Sigmoid colon (tissue), 7 donors: ENCODE measurements at places on chromosomes 7 and 10. TPM values are rescaled to one million over a fixed set of nuclear protein-coding genes. Genes with fewer than 3 reads are reported as not detected.
A peak's percentile ranks its signal among the peaks of the same experiment; 100 is the strongest.

DNA sequence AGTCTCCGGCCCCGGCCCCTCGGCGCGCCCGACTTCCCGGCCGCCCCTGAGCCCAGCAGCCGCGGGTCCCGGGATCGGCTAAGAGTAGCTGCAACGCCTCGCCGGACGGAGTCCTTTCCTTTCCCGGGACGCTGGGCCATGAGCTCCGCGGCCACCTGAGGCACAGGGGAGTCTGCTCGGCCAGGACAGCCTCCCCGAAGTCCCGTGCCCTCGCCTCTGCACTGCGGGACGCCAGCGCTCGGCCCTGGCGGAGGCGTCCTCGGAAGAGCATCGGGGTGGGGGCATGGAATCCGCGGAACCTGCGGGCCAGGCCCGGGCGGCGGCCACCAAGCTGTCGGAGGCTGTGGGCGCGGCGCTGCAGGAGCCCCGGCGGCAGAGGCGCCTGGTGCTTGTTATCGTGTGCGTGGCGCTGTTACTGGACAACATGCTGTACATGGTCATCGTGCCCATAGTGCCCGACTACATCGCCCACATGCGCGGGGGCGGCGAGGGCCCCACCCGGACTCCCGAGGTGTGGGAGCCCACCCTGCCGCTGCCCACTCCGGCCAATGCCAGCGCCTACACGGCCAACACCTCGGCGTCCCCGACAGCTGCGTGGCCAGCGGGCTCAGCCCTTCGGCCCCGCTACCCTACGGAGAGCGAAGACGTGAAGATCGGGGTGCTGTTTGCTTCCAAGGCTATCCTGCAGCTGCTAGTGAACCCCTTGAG is 502 bp downstream of the SLC18A3 start:
- H3K27me3 ChIP-seq, result peaks cover 94% of the 10 kb centered on the region
- peak; percentile 40 for DNase-seq
- peaks cover 14% of the 10 kb centered on the region for H3K4me1 ChIP-seq
- H3K27ac ChIP-seq, result no peak overlapping the region
- no peaks in the 10 kb centered on the region for H3K36me3 ChIP-seq

GRCh38 chr10:15155978-15156656 is 12.4 kb downstream of the NMT2 start:
- no peaks in the 10 kb centered on the region for H3K36me3 ChIP-seq
- no peak for DNase-seq
- H3K4me1 ChIP-seq, result no peaks in the 10 kb centered on the region
- no peak overlapping the region for H3K4me3 ChIP-seq
- H3K27me3 ChIP-seq, result no peaks in the 10 kb centered on the region

Gene SP4
- 8.2 TPM for total RNA-seq

Gene GPRIN2
- total RNA-seq, result 0.16 TPM

GRCh38 chr7:112110175-112110574 is 96.0 kb downstream of the DOCK4 start:
- H3K4me1 ChIP-seq, result no peaks in the 10 kb centered on the region
- no peak overlapping the region for H3K27ac ChIP-seq
- no peaks in the 10 kb centered on the region for H3K36me3 ChIP-seq
- DNase-seq, result no peak
- no peak overlapping the region for H3K4me3 ChIP-seq

DNA sequence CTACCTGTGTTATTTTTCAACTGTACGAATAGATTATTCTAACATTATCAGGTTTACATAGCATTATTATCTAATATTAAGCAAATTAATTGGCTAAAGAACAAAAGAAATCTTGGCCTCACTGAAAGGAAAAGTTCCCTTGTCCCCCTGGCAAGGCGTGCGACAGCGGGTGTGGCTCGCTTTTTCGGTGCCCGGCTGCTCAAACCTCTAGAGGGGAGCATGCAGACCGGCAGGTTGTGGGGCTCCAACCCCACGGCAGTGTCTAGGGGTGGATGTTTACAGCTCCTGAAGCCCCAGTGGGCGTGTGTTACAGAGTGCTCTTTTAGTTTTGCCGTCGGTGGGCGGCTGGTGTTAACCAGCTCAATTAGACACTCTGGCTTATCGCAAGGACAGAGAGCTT is 456.4 kb downstream of the TNS3 start:
- H3K4me1 ChIP-seq, result no peaks in the 10 kb centered on the region
- no peaks in the 10 kb centered on the region for H3K27me3 ChIP-seq
- no peak overlapping the region for H3K27ac ChIP-seq
- H3K36me3 ChIP-seq, result no peaks in the 10 kb centered on the region

- DNase-seq, result peak; percentile 86
- no peaks in the 10 kb centered on the region for H3K27me3 ChIP-seq
- no peaks in the 10 kb centered on the region for H3K4me1 ChIP-seq
- H3K4me3 ChIP-seq, result no peak overlapping the region
- peak overlapping the region; percentile 5 for H3K27ac ChIP-seq
Observed at GRCh38 chr10:7488418-7488829, 77.6 kb upstream of the SFMBT2 start.

- no peaks in the 10 kb centered on the region for H3K4me1 ChIP-seq
- H3K27me3 ChIP-seq, result no peaks in the 10 kb centered on the region
- H3K27ac ChIP-seq, result peak overlapping the region; percentile 40
- peak; percentile 73 for DNase-seq
- no peaks in the 10 kb centered on the region for H3K36me3 ChIP-seq
Observed at GRCh38 chr7:37942934-37943610, 22.6 kb downstream of the EPDR1 start.
